Dermis microvascular lymphatic vessel endothelial cell (primary cell): ENCODE measurements at places on chromosomes 3 and 15. TPM values are rescaled to one million over a fixed set of nuclear protein-coding genes. Genes with fewer than 3 reads are reported as not detected.

- DNase-seq = no peak
Observed at GRCh38 chr3:189563853-189564563, 67.2 kb upstream of the TP63 start.

- no peak for DNase-seq
Observed at GRCh38 chr15:39451121-39451688, 129.7 kb upstream of the THBS1 start.

DNA sequence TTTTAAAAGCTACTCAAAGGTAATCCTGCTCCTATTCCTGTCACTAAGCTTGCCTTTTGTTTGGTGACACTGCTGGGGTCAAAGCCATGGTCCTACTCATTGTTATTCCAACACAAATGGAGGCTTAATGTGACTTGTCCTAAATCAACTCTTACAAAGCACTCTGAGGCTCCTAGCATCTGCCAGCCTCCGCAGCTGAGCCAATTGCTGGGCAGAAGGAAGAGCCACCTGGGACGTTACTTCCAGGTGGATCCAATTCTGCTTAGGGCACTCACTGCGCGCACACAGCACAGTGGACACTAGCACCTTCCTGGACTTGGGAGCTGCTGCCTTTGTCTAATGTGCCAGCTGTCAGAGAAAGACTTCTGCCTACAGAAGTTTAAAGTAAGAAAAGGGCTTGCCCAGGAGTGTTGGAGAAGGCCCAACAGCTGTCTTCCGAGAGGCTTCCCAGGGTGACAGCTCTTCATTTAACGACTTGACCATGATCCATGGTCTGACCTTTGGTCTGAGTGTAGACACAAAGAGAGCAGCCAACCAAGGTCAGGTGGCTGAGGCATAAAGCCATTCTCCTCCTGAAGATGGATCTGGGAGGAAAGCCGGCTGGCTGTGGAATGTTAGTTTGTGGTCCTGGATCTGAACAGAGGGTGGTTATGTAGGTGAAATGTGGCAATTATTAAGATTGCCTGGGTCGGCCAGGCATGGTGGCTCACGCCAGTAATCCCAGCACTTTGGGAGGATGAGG, 102.2 kb downstream of the AQP9 start:
- no peak for DNase-seq

The RETNLB gene
- total RNA-seq = not detected in 2 replicates

GRCh38 chr3:57512166-57512565, 32.0 kb downstream of the DNAH12 start:
- peak; percentile 25 for DNase-seq

GRCh38 chr3:193882091-193882490, 253.9 kb upstream of the HES1 start:
- DNase-seq = no peak

DNA sequence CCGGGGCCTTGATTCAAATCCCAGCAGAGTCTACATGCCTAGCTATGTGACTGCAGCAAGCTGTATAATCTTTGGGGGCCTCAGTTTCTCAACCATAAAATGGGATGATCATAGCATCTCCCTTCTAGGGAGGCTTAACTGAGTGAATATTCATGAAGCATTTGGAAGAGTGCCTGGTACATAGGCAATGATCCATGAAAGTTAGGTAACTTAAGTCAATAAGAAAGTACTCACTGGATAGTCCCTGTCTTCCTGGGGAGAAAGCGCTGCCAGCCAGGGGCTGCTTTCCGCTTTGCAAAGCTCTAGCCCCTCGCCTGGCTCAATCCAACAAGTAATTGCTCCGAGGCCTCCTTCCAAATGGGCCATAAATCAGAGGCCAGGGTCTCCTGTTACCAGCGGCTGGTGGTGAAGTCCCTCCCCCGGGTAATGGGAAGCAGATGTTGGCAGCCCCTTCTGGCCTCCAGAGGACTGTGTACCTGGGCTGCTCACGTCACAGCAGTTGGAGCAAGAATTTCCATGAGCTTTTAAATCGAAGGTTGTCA, 521.9 kb upstream of the PROK2 start:
- DNase-seq = peak; percentile 63

- DNase-seq = no peak
Observed at GRCh38 chr3:112101916-112102315, 15.7 kb downstream of the C3orf52 start.
